Mesendoderm (in vitro differentiated cells): ENCODE measurements at places on chromosomes 2 and 18.

DNA sequence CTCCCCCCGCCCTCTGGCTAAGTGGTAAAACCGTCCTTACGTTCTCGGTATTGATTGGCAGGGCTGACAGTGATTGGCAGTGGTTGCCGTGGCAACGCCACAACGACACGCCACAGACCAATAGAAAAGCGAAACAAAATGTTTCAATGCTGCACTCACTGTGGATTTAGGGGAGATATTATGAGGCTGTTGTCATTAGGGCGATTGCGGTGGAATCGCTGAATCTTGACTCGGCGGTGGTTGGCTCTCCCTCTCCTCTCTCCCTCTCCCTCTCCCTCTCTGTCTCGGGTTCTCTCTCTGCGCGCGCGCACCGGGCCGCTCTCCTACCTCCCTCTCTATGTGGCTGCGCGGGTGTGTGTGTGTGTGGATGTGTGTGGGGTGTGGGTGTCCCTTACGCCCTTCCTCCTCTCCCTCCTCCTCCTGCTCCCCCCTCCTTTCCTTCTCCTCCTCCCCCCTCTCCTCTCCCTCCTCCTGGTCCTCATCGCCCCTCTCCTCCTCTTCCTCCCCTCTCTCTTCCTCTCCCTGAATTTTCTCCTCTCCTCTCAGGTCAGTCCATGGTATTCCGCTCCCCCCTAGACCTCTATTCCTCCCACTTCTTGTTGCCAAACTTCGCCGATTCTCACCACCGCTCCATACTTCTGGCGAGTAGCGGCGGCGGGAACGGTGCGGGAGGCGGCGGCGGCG lies at the start of gene SIX3:
SIX3 (plus strand) TSS at position 152 of the 684 bp plus-strand sequence; CDS start at position 555, 403 bp downstream.
- H3K36me3 ChIP-seq, result no peaks in the 10 kb centered on the region
- peaks cover 14% of the 10 kb centered on the region for H3K4me1 ChIP-seq
- DNase-seq, result peak; percentile 65
- peaks cover 38% of the 10 kb centered on the region for H3K27me3 ChIP-seq
- H3K27ac ChIP-seq, result no peak within 1 kb of the TSS

DNA sequence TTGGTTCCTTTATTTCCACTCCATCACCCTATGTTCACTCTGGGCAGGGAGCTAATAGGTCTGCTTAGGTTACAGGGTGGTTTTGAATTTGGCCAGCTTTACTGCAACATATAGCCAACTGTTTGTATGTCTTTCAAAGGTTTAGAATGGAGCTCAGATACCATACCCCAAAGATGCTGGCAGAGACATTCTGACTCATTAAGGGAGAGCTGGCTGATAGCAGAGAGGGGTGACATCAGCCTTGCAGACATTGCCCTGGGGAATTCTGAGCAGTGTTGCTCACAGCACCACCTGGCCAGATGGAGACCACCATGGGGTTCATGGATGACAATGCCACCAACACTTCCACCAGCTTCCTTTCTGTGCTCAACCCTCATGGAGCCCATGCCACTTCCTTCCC lies 2.1 kb downstream of the PROKR1 start:
- H3K27ac ChIP-seq, result no peak overlapping the region
- no peaks in the 10 kb centered on the region for H3K4me1 ChIP-seq
- no peaks in the 10 kb centered on the region for H3K27me3 ChIP-seq
- H3K36me3 ChIP-seq, result no peaks in the 10 kb centered on the region
- H3K4me3 ChIP-seq, result no peak overlapping the region
- peak; percentile 13 for DNase-seq

- no peak for DNase-seq
- no peak overlapping the region for H3K4me3 ChIP-seq
- no peaks in the 10 kb centered on the region for H3K4me1 ChIP-seq
These were observed 126.9 kb downstream of the PRKRA start for GRCh38 chr2:178324077-178324476.

- no peak overlapping the region for H3K27ac ChIP-seq
- H3K36me3 ChIP-seq, result no peaks in the 10 kb centered on the region
- H3K27me3 ChIP-seq, result no peaks in the 10 kb centered on the region
- DNase-seq, result no peak
These were observed 73.4 kb upstream of the ODC1 start for GRCh38 chr2:10521356-10522169.

- no peaks in the 10 kb centered on the region for H3K4me1 ChIP-seq
- H3K27me3 ChIP-seq, result no peaks in the 10 kb centered on the region
- no peaks in the 10 kb centered on the region for H3K36me3 ChIP-seq
- peak; percentile 56 for DNase-seq
- H3K27ac ChIP-seq, result no peak overlapping the region
- H3K4me3 ChIP-seq, result no peak overlapping the region
These were observed 110.4 kb upstream of the RAB27B start for GRCh38 chr18:54717673-54718407.

GRCh38 chr2:199018826-199019225 lies 438.9 kb downstream of the SATB2 start:
- H3K4me3 ChIP-seq, result no peak overlapping the region
- no peak for DNase-seq
- no peaks in the 10 kb centered on the region for H3K4me1 ChIP-seq
- no peak overlapping the region for H3K27ac ChIP-seq
- no peaks in the 10 kb centered on the region for H3K36me3 ChIP-seq

DNA sequence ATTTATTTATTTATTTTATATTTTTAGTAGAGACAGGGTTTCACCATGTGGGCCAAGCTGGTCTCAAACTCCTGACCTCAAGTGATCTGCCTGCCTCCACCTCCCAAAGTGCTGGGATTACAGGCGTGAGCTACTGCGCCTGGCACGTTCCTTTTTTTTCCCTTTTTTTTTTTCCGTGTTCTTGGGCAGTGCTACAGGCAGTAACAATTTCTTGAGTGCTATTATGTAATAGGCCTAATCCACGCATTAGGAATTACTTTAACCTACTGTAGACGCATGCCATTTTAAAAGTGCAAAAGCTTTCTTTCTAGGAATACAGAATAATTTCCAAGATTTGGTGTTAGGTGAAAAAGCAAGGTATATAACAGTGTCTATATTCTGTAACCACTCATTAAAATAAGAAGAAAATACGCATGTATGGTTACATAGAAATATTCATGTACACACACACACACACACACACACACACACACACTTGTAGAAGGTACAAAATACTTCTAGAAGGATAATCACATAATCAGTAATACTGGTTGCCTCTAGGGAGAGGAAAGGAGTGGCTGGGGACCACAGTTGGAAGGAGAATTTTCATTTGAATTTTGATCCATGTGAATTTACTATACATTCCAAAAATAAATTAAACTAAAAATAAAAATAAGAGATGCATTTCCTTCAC lies 92.3 kb downstream of the METTL8 start:
- H3K4me3 ChIP-seq, result no peak overlapping the region
- peaks cover 2% of the 10 kb centered on the region for H3K4me1 ChIP-seq
- no peak overlapping the region for H3K27ac ChIP-seq
- H3K36me3 ChIP-seq, result no peaks in the 10 kb centered on the region
- H3K27me3 ChIP-seq, result no peaks in the 10 kb centered on the region
- DNase-seq, result no peak

DNA sequence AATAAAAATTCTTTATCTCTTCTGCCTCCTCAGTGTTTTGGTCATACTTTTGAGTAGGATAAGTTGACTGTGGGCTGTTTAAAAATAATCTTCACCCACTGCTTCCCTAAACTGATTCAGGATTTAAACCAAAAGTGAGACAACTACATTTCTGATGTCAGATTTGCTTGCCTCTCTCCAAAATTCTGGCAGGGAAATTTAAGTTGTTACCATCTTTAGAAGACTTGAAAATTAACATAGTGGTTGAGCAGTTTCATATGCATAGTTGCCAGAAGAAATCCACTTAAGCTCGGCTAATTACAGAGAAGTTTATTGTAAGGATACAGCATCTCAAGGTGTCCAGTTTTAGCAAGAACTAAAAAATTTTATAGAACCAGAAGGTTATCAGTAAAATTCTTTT lies 57.0 kb downstream of the MAIP1 start:
- no peaks in the 10 kb centered on the region for H3K27me3 ChIP-seq
- no peaks in the 10 kb centered on the region for H3K36me3 ChIP-seq
- H3K4me3 ChIP-seq, result no peak overlapping the region
- DNase-seq, result no peak

DNA sequence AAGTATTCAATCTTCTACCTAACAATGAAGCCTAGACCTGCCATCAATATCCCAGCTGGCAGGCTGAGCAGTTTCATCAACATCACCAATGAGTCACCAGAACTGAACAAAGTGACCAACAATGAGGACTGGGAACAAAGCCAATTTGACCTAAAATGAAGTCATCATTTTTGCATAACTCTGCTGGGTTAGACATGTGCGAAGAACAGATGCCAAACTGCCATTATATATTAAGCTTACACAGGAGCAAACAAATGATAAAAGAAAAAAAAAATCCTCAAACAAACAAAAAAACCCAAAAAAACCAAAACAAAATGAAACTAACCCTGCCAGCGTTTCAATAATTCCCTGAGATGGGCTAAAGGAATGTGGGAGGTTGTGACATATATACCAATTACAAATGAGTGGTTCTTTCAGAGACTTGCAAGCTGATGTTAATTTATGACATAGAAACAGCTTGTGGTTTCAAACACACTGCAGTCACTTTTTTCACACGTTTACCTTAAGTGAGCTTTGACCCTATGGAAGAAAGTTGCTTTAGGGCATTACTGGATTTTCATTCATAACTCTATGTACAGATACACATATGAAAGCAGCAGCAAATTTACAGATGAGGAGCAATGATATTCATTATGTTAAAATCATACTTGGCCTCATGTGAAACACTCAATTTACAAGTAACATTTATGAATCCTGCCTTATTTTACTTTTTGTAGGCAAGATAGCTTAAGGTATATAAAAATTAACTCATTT lies 56.9 kb upstream of the CCDC141 start:
- no peak overlapping the region for H3K4me3 ChIP-seq
- DNase-seq, result peak; percentile 8
- H3K4me1 ChIP-seq, result no peaks in the 10 kb centered on the region

DNA sequence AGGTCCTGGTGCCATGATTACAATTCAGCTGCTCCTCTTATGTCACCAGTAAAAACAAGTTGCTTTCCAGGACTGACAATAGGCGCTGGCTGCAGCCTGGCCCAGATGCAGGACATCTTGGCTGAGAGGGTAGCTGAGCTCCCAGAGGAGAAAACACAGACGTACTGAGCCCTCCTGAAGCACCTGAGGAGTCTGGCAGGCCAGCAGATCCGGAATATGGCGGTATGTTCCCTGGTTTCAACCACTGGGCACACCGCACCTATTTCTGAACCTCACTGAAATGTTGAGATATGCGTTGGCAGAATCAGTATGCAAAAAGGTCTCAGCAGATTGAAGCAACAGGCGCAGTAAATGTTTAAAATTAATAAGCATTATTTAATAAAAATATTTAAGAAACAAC lies 73.1 kb upstream of the BZW1 start:
- H3K27ac ChIP-seq, result no peak overlapping the region
- no peak overlapping the region for H3K4me3 ChIP-seq
- no peaks in the 10 kb centered on the region for H3K27me3 ChIP-seq
- H3K36me3 ChIP-seq, result no peaks in the 10 kb centered on the region
- DNase-seq, result no peak

- H3K4me3 ChIP-seq, result no peak overlapping the region
- no peak overlapping the region for H3K27ac ChIP-seq
- peaks cover 4% of the 10 kb centered on the region for H3K4me1 ChIP-seq
- H3K27me3 ChIP-seq, result no peaks in the 10 kb centered on the region
These were observed 35.5 kb upstream of the BMP10 start for GRCh38 chr2:68906716-68907115.

DNA sequence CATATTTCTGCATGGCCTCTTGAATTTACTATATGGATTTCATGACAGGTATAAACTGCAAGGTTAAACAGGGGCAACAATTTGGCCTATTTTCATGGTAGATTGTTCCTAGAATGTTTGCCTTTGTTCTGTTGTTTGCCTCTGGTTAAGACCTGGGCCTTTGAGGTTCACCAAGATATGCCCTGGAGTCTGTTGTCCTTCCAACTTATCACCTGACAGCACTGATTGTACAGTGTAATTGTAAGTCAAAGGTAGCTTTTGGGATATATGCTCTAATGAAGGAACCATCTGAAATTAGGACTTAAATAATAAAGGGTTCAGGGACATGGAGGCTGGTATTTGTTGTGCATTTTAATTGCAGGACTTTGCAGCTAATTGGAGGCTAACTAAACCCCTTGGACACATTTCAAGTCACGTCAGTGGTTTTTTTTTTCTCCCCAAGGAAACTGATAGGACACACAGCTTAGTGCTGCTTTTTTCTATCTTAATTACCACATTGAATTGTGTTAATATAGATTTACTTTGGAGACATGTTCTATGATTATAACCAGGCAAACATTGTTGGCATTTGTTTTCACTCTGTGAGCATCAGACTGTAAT lies 771.2 kb upstream of the LINC00305 start:
- DNase-seq, result no peak
- H3K4me1 ChIP-seq, result no peaks in the 10 kb centered on the region
- H3K27ac ChIP-seq, result no peak overlapping the region

DNA sequence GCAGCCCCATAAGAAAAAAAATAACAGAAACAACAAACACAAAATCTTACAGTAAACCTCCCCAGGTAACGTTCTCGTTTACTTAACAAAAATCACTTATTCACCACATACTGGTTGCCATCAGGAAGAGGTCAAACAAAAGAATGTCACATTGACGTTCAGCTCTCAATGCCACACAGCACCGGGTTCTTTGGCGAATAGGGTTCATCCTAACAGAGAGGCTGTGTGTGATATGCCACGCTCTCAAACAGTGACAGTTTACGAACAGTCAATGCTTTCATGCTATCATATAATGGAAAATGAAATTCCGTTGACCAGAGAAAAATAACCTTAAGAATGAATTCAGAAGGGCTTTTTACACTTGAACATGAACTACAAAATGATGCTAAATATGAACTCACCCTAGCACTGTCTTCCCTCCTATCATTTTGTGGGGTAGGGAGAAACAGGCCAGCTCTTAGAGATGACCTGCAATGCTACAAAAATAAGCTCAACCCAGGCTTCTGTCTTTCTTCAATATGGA lies 2.0 kb downstream of the TMEM163 start:
- H3K27ac ChIP-seq, result no peak overlapping the region
- peaks cover 34% of the 10 kb centered on the region for H3K27me3 ChIP-seq
- H3K4me3 ChIP-seq, result no peak overlapping the region
- H3K36me3 ChIP-seq, result no peaks in the 10 kb centered on the region

DNA sequence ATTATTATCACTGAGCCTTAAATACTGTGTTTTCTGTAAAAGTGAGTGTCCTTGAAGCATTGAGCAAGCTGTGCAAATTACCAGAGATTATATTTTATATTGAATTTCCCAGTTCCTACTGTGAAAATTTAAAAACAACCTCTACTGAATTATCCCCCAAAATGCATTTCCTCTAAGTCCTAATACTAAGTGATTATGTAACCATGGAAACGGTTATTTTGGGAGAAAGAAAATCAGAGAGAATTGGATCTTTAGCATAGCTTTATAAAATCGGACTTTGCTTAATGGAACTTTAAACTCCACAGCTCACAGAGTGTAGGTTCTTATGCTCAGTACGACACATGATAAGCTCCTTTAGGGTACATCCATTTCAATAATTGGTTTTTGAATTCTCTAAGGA lies 19.3 kb upstream of the CHMP1B start:
- DNase-seq, result no peak
- H3K36me3 ChIP-seq, result no peaks in the 10 kb centered on the region
- H3K27me3 ChIP-seq, result no peaks in the 10 kb centered on the region
- H3K4me3 ChIP-seq, result no peak overlapping the region
- H3K27ac ChIP-seq, result no peak overlapping the region
- peaks cover 2% of the 10 kb centered on the region for H3K4me1 ChIP-seq

- no peak for DNase-seq
- H3K4me3 ChIP-seq, result no peak overlapping the region
- H3K27ac ChIP-seq, result no peak overlapping the region
- H3K27me3 ChIP-seq, result no peaks in the 10 kb centered on the region
These were observed 376.7 kb downstream of the TDRD15 start for GRCh38 chr2:21500401-21500945.
